Activated CD4-positive, alpha-beta T cell treated with anti-CD3 and anti-CD28 coated beads for 36 hours (primary cell): ENCODE measurements at places on chromosomes 1 and 21. TPM values are rescaled to one million over a fixed set of nuclear protein-coding genes. Genes with fewer than 3 reads are reported as not detected.
A peak's percentile ranks its signal among the peaks of the same experiment; 100 is the strongest.

DNA sequence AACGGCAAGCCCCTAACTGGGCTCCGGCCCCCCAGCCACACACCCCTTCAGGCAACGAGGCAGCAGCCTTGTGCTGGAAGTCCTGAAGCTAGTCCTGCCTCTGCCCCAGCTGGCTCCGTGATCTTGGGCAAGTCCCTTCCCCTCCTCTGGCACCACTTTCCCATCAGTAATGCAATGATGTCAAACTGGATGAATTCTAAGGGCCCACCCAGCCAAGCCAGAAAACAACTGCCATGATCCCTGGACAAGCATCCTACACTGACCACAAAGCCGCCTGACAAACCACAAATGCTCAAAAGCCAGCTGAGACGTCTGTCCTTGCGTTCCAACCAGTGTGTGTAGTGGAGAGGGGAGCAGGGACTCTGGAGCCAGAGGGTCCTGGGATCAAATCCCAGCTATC is 26.8 kb downstream of the IFFO2 start:
- no peak for DNase-seq

- DNase-seq: no peak
Measured at GRCh38 chr1:93078638-93078985, 471 bp upstream of the MTF2 start.

CYP4Z1 gene
- not detected for total RNA-seq

- DNase-seq: no peak
Measured at GRCh38 chr1:195866091-195866780, 742.0 kb downstream of the KCNT2 start.

NR5A2 gene
- total RNA-seq: not detected

DNA sequence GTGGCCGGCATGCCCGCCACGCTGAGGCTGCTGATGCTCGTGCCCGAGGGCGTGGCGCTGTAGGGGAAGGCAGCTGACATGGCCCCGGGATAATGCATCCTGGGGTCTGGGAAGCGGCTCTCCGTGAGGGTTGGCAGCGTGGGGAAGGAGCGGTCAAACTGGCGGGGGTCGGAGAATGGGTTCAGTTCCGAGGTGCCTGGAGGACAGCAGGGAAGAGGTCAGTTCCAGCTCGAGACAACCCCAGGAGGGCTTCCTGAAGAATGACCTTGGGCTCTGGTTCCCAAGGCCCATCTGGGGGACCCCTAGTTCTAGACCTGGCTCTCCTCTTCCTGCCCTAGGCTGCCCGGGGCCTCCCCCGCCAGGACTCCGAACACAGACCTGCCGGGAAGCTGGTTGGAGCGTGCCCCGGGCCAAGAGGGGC is 27.6 kb downstream of the RUNX3 start:
- DNase-seq: no peak

DNA sequence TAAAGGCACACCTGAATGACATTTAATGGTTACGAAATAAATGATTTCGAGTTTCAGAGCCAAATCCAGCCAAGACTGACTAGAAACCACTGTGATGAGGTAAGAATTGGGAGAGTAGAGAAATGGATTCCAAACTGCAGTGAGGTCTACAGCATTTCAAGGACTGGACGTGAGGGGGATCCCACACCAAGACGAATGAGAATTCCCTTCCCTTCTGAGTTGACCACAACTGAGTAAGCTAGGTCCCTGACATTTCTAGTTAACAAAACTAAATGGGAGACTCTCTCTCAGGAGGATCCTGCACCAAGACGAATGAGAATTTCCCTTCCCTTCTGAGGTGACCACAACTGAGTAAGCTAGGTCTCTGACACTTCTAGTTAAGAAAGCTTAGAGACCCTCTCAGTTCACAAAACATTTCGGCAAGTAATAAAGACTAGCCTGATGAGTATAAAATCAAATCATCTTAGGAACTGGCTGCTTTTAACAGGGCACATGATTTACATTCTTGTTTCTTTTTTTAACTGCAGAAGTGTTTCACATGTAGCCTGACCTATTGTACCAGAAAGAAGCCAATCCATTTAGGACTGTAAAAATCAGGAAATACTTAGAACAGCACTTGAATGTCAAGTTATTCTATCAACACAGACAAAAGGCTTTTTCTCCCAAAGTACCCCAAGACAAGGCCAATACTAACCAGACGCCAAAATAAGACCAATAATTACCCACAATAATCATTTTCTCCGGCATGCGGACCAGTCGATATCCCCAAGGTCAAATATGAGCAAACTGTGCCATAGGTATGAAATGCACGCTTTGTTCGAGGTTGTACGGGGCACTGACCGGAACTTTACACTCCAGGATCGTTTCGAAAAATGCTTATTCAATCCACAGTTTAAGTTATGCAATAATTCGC is 1.4 kb upstream of the SPATA1 start:
- peak; percentile 12 for DNase-seq

RGSL1 gene
- total RNA-seq: not detected

- no peak for DNase-seq
Measured at GRCh38 chr1:200916681-200917080, 22.0 kb downstream of the INAVA start.

- no peak for DNase-seq
Measured at GRCh38 chr1:36761113-36761512, 273.2 kb downstream of the GRIK3 start.

DNA sequence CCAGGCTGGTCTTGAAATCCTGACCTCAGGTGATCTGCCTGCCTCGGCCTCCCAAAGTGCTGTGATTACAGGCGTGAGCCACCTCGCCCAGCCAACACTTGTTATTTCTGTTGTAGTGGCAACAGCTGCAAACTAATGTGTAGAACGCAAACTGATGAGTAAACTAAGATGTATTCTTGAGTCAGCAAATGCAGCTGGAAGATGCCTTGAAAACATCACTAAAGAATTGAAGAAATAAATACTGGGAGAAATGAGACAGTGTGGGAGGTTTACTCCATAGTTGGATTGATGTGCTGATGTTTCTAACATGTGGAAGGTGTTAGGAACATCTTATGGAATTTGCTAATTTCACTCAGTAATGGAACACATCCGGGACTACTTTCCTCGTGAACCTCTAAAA is 61.3 kb upstream of the KCNE2 start:
- no peak for DNase-seq

- no peak for DNase-seq
Measured at GRCh38 chr1:246789454-246790339, 65.5 kb downstream of the SCCPDH start.
